Uterus (tissue), 4 donors: ENCODE measurements at places on chromosomes 12 and 14.

DNA sequence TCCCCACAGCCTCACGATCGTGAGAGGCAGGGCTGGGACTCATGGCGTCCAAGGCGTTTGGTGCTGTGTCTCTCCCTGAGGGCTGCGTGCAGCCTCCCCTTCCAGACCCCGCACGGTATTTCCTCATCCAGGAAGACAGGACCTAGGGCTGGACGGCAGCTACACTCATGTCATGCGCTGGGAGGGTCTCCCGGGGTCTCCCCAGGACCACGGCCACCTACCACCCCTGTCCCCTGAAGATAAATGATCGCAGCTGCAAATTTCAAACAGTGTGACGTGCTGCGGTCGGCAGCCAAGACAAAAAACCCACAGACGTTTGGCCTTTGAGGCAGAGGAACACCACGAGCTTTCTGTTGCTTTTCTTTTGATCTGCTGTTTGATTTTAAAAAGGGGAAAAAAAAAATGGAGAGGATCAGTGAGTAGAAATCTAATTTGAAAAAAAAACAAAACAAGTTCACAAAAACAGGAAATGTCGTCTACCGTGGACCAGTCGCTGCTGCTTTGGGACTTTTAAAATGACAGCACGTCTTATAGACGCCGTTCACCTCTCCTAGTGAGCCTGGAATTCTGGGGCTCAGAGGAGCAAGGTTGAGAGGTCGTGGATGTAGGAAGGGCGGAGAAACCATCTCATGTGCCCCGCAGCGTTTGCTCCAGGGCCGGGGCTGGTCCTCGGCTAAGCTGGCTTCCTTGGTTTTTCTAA, 237.6 kb downstream of the SLC41A2 start:
- DNase-seq, result no peak

DNA sequence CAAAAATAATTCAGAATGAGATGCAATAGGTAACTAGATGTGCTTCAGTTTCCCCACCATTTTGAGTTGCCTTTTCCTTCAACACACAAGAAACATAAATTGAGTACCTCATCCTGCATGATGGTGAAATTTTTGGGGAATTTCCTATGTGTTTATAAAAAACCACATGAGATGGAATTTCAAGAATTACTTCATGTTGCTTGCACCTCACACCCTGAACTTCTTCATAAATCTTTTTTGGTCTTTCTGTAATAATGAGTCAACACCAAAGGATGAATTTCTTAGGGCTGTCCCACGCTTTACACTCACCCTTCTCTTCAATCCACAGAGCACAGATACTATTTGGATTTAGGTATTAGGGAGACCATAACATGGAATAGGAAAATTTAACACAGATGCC, 22.6 kb upstream of the LUM start:
- no peak for DNase-seq

DNA sequence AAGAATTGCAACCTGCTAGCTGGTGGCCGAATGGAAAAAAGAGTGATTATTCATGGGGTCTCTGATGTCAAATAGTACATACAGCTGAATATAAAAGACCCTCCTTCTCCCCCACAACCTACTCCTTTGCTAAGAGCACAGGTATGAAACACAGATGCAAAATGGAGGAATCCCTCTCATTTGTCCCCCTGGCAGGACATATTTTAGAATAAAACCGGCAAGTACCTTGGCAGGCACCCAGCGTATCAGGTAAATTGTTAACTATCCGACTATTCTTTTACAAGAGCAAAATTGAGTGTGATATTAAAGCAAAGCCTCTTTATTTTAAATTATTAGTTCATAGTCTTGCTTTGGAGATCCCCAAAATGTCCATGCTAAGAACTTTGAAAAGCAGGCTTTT, 73.7 kb upstream of the USP44 start:
- no peak for DNase-seq

DNA sequence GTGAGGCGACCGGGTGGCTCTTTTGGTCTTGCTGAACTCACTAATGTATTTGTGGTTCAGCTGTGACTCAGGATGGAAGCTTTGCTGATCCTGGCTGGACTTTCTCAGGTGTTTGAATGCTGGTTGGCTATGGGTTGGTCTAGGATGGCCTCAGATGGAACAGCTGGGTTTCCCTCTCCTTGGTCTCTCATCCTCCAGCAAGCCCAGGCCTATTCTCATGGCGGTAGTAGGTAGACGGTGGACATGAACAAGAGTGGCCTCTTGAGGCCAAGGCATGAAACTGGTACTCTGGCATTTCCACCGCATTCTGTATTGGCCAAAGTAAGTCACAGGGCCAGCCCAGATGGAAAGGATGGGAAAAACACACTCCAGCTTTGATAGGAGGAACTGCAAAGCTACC, 11.8 kb upstream of the POLR3B start:
- no peak for DNase-seq

DNA sequence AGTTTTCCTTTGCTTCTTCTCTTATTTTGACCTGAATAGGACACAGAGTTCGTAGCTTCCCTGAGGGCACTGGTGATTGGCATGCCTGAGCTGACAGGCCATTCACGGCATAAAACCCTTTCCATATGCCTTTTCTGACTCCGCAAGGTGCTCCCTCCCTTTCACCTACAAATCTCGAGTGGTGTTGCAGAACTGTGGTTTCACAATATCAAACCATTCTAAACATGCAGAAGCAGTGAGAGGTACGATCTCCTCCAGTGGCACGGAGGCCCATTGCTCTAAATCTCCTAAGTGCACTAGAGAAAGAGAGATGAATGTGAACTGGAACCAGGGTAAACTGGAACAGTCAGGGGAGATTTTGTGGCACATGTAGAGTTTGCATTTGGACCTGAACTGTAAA, 23.9 kb downstream of the CLSTN3 start:
- DNase-seq, result no peak

- DNase-seq, result no peak
Measured at GRCh38 chr12:49784756-49785409, 43.3 kb downstream of the NCKAP5L start.

- DNase-seq, result no peak
Measured at GRCh38 chr14:76405627-76406026, 29.7 kb downstream of the ESRRB start.

DNA sequence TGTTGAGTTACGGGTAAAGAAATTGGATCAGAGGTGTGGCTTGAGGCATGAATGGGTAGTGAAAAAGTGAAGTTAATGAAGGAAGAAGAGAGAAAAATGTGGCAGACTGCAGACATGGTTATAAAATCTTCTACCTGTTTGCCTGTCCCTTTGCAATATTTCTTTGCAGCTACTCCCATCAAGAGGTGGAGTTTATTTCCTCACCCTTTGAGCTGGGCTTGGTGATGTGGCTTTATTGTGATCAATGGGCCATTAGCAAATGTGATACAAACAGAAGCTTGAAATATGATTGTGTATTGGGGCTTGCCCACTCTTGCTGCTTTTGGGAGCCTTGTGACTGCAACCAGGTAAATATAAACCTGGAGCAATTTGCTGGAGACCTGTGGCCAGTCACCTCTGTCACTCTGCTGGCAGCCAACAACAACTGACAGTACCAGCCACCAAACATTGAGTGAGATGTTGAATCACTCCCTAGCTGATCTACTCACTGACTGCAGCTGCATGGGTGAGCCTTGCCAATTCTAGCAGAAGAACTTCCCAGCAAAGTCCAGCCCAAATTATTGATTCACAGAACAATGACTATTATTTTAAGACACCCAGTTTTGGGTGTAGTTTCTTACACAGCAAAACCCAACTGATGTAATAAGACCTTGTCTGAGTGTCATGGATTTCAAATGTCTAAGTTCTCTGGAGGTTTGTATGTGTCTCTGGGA, 151.0 kb upstream of the ATP2B1 start:
- DNase-seq, result no peak
